ENCODE measurements at places on chromosomes 3 and 15.

DNA sequence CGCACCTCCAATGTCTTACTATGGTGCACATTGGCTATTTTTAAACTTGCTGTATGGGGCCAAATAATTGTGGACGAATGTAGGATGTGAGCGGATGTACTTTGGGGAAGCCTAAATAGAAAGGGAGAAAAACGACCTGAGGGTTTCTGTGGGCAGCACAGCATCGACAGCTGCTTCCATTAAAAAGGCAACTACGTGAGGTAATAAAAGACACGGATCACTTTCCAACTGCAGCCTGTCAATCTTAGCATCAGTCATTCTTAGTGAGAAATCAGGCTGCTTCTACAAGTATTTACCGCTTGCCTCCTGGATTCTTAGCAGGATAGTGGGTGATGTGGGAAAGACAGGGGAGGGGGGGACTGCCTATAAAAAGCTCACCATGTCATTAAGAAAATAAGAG is 186.7 kb upstream of the SLC2A2 start:
- no peak for DNase-seq

- DNase-seq: no peak
Measured at GRCh38 chr3:52714335-52715302, 8.7 kb downstream of the SPCS1 start.

GRCh38 chr15:66131200-66131599 is 122.3 kb downstream of the MEGF11 start:
- DNase-seq: no peak

- no peak for DNase-seq
Measured at GRCh38 chr3:64900156-64900555, 212.4 kb upstream of the ADAMTS9 start.

GRCh38 chr15:85312486-85312885 is 67.9 kb upstream of the AKAP13 start:
- DNase-seq: peak; percentile 42

- DNase-seq: no peak
Measured at GRCh38 chr3:148601766-148602685, 95.7 kb upstream of the AGTR1 start.

- DNase-seq: peak; percentile 42
Measured at GRCh38 chr3:129005526-129006303, 4.6 kb downstream of the EFCC1 start.

DNA sequence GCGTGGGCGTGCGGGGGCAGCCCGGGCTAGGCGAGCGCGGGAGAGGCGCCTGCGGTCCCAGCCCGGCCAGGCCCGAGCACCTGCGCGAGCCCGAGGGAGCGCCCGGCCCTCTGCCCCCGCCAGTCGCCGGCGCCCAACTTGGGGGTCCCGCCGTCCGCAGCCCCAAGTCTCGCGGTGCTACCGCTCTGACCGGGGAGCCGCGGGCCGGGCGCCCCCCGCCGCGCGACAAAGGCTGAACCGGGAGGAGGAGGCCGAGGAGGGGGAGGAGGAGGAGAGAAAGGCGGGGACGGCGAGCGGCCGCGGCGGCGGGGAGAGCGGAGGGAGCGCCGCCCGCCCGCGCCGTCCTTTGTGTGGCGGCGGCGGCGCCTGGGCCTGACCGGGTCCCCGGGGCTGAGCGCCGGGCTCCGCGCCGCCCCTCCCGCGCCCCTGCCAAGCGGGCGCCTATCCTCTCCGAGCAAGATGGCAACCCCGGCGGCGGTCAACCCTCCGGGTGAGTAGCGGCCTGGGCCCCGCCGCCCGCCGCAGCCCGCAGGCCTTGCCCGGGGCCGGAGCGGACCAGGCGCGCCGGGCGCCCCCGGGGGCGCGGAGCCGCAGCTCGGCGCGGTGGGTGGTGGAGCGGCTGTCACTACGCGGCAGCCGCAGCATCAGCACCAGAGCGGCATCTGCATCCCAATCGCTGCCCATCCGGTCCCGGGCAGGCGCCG is at the start of gene ARNT2:
ARNT2 (plus strand) TSS at position 326 of the 704 bp plus-strand sequence; CDS start at position 460, 134 bp downstream.
- DNase-seq: no peak

- no peak for DNase-seq
Measured at GRCh38 chr15:96549136-96549535, 218.6 kb downstream of the NR2F2 start.

GRCh38 chr3:141686466-141687291 is 51.4 kb upstream of the RNF7 start:
- DNase-seq: no peak

GRCh38 chr3:174442302-174442682 is 416.8 kb upstream of the NAALADL2 start:
- no peak for DNase-seq

- no peak for DNase-seq
Measured at GRCh38 chr15:96870580-96870979, 540.1 kb downstream of the NR2F2 start.

GRCh38 chr3:23711916-23712494 is 93.8 kb upstream of the UBE2E1 start:
- DNase-seq: no peak

GRCh38 chr3:54771050-54771449 is 156.8 kb downstream of the LRTM1 start:
- no peak for DNase-seq

DNA sequence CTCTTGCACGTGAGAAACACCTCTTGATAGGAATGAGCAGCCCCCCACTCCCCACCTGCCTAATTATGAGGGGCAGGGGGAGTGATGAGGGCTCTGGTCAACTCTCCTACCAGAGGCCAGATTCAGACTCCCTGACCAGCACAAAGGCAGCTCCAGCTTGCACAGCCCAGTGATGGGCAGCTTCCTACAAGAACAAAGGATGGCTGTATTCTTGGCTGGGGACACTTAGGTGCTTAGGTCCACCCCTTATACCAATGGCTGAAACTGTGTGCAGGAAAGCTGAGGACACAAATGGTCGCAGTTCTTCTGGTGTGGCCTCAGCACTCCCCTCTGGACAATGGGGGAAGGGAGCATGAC is 81.8 kb downstream of the IQSEC1 start:
- no peak for DNase-seq

DNA sequence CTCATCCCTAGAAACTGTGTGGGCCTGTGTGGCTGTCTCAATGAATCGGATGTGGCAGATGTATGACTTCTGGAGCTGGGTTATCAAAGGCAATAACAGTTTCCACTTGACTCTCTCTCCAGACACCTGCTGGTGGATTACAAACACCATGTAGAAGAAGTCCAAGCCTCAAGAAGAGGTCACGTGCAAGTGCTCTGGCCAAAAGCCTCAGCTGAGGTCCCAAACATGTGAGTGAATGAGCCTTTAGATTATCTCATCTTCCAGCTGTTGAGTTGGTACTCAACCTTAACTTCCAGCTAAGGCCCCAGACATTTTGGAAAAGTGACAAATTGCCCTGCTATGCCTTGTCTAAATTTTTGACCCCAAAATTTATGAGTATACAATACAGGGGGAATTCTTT is 42.7 kb upstream of the IL12A start:
- DNase-seq: no peak

DNA sequence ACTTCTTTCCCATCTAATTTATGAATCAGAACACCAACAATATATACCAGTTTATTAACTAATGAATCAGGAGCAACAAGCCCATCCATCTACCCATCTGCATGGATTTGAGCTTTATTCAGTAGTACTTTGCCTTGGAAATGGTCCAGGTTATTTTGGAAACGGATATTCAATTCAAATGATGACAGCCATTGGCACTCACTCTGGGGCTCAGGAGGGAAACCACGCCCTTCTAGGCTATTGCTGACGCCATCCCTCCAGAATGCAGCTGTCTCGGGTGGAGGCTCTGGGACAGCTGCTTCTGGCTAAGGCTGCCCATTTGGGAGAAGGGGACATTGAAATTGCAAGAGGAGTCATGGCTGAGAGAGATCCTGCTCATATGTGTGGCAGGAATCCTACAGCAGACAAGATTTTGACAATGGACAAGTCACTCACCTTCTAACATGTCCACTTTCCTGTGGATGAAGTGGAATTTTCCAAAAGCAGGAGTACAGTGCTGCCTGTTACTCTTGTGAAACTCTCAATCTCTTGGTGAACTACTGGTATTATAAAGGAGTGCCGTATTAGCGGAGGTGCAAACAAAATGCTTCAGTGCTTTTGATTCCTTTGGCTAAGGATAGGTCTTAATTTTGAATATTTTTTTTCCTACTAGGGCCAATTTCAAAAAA is 29.3 kb upstream of the TRAK1 start:
- DNase-seq: no peak

DNA sequence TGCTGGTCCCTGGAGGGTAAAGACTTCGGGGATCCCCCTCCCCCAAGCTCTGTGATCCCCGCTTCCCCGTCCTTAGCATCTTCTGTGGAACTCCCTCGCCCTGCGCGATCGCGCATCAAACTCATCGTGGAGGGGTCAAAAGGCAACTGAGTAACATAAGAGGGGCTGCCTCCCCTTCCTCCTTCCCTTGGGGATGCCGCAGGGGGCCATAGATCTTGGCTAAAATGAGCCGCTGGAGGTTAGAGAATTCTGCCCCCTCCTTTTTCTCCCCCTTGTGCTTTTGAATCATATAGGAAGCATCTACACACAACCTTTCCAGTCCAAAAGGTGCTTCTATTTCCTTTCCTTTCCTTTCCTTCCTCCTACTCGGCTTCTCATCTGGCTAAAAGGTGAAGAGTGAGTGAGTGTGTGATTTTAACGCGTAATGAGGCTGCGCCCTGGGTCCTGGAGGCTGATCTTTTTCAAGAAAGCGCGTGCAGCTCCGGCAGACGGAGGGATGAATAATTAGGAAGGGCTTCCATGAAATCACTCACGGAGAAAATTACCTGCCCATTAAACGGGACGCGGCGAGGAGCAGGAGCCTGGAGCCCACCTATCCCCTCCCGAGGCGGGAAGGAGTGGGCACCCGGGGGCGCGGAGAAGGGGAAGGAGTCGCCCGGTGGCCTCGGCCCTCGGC is 831 bp upstream of the ROBO2 start:
- DNase-seq: no peak

GRCh38 chr3:147246906-147247305 is 159.4 kb downstream of the ZIC4 start:
- DNase-seq: no peak

DNA sequence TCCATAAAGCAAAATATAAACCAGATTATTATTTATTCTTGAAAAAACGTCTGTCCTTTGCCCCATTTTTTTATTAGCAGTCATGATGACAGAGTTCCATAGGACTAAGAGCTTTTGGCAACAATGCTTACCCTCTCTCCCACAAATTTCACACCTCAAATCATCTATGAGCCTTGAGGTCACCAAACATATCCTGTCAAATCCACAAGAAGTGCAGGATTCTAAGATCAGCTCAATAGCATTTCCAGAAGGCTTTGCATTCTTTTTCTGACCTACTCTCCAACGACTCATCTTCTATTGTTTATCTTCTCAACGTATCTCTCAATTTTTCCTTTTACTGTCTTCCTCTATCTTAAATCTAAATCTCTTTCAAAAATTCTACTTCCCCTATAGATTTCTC is 619.1 kb upstream of the BCHE start:
- no peak for DNase-seq

- DNase-seq: no peak
Measured at GRCh38 chr3:180516368-180516767, 85.6 kb upstream of the TTC14 start.

DNA sequence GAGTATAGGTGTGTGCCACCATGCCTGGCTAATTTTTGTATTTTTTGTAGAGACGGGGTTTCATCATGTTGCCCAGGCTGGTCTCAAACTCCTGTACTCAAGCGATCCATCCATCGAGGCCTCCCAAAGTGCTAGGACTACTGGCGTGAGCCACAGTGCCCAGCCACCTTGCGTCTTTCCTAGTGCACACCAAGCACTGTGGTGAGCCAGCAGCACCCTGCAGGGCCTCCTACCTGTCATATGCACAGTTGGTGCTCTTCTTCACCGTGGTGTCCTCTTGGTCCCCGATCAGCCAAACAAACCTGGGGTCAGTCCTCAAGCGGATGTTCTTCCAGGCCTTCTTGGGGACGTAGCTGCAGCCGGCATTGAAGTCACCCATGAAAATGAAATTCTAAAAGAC is 13.2 kb downstream of the DNASE1L3 start:
- no peak for DNase-seq

DNA sequence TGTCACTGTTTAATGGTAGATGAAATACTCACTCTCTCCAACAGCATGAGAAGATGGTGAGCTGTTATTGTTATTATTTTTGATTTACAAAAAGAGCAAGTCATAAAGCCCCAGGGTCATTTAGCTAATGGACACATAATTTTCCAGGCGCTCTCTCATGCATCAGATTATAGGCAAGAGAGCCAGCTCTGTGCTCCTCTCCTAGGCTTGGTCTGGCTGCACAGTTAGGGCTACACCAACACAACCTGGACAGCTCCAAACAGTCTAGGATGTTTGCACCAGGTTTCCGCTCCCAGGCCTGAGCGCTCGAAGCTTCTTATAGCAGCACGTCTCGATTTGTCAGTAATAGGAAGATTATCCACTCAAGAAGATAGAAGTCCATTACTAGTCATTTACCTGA is 123.7 kb downstream of the FAM43A start:
- no peak for DNase-seq

DNA sequence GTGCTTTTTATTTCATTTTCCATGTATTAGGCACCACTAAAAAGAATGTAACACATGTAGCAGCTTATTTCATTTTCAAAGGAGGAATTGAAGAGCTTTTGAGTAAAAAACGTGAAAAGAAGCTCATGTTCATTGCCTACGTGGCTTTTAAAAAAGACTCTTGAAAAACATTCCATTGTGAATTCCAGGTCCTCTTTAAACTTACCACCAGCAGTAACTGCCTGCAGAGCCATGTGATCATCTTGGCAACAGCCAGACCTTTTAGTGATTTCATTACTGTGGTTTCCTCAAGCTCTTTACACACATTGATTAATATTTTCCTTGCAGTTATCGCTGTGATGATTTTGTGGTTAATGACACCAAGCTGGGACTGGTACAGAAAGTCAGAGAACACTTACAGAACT is 43.8 kb upstream of the FBXL22 start:
- DNase-seq: no peak

DNA sequence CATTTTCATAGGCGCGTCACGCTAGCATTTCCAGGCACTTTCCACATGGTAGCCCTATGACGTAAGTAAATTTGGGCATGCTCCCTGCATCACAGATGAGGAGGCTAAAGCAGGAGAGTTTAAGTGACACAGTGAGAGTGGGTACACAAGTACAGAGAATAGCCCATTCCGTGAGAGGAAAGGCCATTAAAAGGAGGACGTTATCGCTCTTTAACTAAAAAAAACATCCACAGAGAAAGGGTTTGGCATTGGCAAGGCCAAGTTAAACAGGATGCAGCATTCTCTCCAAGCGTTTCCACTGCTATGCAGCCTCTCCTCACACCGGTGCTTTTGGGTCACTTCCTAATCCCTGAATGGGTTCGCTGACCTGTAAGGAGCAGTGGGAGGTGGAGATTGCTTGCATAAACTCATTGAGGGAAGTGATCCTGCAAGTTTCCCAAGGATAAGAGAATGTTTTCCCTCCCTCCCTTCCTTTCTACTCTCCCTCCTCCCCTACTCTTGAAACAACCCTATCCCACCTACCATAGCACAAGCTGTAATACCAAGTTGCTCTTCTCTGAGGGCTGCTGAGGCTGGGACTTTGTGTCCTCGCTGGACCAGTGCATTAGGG is 147.7 kb downstream of the VGLL4 start:
- DNase-seq: no peak

DNA sequence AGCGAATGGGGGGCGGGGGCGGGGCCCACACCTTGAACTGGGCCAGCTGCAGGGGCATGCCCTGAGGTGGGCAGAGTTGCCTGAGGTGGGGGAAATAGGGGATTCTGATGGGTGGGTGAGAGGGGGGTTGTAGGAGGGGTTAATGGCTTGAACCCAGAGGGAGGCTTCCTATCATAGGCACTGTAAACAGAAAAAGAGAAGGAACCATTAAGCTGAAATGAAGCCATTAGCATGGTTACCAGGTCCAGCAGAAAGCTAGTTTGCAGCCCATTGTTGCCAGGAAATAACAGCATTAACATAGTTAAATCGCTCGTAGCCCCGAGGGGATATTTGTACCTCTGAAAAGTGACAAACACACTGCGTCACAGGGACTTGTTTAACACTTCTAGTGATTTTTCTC is 29.0 kb downstream of the ETV5 start:
- DNase-seq: no peak
